Spleen (tissue), 13 donors: ENCODE measurements at places on chromosomes 16 and 17. TPM values are rescaled to one million over a fixed set of nuclear protein-coding genes. Genes with fewer than 3 reads are reported as not detected.

GRAPL gene
- 54.5 TPM for polyA plus RNA-seq

TPSB2 gene
- 0.50 TPM for polyA plus RNA-seq

TBC1D3H gene
- not detected for polyA plus RNA-seq

ACAP1 gene
- polyA plus RNA-seq: 126 TPM

DNA sequence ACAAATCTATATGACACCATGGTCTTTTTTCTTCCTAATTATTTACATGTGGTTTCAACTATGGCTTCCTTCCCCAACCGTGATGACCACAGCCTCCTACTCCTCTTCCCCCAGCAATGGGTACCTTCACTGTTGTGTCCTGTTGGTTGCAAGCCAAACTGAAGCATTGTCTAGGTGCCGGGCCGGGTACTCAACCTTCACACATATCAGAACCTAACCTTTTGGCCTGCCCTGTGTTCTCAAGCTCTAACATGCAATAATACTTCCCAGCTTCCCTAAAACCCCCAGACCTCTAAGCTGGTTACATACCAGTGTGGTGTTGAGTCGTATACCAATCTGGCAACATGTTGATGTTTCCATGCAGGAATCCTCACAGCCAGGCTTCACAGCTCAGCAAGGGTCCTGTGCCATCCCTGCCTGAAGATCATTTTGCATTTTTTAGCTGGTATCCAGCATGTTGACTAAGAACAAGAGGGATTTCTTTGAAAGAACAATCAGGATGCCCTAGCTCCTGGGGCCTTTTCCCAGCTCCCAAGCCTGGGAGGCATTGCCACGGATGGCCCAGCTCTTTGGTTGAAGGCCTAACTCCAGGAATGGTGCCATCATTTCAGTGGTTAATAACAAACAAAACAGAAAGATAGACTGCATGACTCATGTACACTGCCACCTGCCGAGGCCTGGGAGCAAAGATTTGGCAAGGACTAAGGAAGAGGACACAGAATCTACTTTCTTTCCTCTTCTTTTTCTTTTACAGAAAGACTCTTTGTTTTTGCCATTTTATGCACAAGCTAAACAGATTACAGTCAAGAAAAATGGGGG is 373.7 kb upstream of the SALL1 start:
- no peak for DNase-seq

DNA sequence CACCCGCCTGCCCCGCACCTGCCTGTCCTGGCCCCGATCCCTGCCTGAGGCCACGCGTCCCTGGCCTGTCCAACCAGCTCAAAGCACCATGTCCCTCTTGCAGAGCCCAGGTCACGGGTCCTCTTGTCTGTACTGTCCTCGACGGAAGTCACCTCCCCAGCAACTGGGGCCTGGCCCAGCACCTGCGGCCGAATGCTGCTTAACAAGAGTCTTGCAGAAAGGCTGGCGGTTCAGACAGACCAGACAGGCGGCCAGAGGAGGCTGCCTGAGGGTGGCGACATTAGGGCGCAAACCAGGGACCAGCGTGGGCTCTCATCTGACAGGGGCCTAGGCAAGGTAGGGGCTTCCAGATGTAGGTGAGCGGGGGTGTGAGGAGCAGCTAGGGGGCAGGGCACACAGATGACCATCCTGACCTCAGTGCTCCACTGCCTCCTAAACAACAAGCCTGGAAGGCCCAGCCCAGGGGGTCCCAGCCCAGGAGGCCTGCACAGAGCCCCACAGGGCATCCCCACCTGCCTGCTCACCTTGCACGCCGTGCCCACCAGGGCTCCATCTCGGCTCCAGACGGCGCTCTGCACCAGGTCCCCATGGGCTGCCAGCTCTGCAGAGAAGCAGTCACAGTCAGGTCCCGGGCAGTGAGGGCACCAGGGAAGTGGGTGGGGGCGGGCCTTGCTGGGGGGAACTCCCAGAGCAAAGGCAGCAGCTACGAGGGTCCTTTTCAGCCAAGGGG is 11.3 kb downstream of the CORO7 start:
- peak; percentile 77 for DNase-seq

DNA sequence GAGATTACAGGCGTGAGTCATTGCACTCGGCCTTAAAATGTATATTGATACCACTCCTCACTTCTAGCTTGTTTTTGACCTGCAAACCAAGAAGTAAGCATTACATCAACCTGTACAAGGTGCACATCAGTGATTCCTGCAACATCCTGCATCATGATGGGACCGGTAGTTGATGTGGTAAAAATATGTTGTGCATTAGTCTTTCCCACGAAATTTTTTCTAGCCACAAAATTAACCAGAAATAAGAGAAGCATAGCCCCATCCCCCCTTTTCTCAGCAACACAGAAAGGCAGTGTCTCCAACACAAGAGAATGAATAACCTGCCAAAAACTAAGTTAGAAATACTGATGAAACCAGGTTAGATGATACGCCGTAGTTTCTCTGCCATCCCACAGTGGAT is 21.1 kb upstream of the NSMCE1 start:
- no peak for DNase-seq

GRCh38 chr17:70323269-70323668 is 153.9 kb downstream of the KCNJ2 start:
- no peak for DNase-seq

DNA sequence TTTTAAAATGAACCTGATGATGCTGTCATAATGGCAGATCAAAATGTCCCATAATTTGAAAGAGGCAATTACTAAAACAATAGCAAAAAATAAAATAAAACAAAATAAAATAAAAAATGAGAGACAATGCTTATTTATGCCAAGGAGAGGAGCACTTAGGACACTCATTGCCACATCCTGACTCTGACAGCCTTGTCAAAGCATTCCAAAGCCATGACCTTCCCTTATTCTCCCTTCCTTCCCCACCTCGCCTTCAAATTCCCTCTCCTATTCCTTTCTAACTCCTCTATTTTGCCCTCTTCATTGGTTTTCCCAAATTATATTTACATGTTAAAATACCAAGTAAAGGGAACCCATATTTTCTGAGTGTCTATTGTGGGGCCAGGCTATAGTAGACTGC is 220.0 kb downstream of the CDH13 start:
- no peak for DNase-seq

DNA sequence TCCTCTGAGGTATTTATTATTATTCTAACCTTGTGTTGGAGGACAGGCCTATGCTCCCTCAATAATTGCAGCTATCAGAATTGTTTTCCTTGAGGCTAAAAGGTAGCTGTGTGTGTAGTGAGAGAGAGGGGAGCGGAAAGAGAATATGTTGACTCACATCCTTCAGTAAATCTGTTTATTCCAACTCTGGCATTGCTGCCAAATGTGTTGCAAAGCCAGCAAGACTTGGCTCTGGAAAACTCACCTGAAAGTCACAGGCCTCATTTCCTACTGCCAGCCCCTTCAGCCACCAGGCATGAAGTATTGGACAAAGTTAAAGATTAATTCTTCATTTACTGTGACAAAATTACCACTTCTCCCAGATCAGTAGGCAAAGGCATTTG is 9.6 kb downstream of the CA10 start:
- no peak for DNase-seq

DNA sequence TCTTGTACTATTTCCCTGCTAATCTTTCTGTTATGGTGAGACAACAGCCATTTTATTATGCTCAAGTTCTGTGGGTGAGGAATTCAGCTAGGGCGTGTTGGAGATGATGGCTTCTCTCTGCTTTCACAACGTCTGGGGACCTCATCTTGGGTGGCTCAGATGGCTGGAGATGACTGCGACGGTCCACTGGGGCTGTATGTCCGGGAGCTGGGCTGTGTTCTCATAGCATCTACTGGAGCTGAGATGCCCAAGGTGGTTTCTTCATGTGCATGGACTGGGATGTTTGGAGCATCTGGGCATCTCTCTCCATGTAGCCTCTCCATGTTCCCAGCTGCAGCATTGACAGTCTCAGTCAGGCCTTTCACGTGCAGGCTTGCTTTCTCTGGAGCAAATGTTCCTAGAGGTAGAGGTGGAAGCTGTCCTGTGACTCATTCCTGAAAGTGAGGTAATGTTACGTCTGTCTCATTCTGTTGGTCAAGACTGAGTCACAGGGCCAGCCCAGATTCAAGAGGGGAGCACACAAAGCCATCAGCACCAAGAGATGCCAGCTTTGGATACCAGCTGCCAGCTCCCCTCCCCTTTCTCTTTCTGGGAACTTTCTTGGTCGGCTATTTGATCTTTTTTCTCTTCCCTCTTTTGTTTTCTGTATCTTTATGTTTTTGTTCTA is 96.2 kb downstream of the RAP1GAP2 start:
- no peak for DNase-seq
